Posterior cingulate gyrus (tissue), 11 donors: ENCODE measurements at places on chromosomes 1 and 21.
A peak's percentile ranks its signal among the peaks of the same experiment; 100 is the strongest.

DNA sequence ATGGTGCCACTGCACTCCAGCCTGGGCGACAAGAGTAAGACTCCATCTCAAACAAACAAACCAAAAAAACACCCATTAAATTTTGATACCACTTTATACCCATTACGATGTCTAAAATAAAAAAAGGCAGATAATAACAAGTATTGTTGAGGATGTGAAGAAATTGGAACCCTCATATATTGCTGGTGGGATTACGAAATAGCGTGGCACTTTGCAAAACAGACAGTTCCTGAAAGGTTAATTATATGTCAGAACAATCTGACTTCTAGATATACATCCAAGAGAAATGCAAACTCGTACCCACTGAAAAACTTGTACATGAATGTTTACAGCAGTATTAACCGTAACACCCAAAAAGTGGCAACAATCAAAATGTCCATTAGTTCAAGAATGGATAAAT lies 70.3 kb downstream of the USP24 start:
- no peak for DNase-seq

DNA sequence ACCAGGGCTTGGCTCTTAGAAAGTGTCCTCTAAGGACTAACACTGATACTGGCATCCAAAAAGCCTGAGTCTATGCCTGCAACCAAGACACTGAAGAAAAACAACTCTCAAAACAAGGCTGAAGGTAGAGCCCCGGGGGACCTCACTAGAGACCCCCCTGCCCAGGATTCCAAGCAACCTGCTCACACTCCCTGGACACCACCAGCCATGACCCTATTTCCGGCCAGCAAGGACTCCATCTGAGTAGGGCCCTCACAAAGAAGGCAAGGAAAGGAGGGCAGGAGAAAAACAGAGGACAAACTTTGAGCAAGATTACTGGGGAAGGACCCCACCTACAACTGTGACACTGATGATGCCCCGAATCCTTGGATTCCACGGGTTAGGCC lies 343.1 kb downstream of the NPHP4 start:
- DNase-seq, result no peak

DNA sequence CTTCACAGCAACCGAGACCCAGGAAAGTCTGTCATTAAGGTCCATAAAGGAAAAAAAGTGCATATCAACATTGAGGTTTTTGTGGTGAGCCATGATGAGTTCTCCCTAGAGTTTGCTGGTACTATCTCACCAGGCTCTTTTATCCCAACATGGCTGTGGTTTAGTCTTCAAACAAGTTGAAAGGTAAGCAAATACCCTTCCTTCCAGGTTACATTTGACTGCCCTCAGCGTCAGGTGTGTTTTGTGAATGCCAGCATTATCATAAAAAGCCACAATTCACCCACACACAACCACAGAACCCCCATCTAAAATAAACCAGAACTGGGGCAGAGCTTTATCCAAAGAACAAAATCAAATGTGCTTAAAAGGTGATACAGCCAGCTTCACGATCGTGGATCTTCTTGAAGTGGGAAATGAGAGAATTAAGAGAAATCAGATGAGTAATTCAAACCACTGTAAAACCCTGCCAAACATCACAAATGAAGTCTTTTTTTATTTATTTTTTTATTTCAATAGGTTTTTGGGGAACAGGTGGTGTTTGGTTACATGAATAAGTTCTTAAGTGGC lies 64.7 kb downstream of the SETD4 start:
- no peak for DNase-seq

GRCh38 chr1:16212251-16212961 lies at the start of gene ARHGEF19:
ARHGEF19 (minus strand) TSS chr1:16212652; CDS start chr1:16209054, 3,598 bp downstream.
- DNase-seq, result no peak

- no peak for DNase-seq
Observed at GRCh38 chr1:26373789-26374188, 1.2 kb upstream of the ZNF683 start.

GRCh38 chr1:89464008-89464407 lies 60.6 kb upstream of the LRRC8B start:
- DNase-seq, result no peak

DNA sequence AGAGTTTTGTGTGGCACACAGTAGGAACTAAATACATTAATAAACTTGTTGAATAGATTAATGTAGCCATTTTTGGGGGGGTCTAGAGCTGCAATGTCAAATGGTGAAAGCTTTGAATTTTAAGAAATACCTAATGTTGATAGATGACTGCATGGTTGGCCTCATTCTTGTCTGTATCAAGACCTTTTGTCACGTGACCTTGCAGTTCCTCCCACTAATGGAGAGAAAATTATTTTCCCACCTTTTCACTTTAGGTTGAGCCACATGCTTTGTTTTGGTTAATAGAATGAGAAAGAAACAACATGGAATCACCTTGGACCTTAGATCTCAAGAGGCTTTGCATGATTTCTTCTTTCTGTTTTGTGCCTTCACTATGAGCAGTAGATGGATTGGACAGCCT lies 223.6 kb upstream of the DEPDC1 start:
- DNase-seq, result no peak

DNA sequence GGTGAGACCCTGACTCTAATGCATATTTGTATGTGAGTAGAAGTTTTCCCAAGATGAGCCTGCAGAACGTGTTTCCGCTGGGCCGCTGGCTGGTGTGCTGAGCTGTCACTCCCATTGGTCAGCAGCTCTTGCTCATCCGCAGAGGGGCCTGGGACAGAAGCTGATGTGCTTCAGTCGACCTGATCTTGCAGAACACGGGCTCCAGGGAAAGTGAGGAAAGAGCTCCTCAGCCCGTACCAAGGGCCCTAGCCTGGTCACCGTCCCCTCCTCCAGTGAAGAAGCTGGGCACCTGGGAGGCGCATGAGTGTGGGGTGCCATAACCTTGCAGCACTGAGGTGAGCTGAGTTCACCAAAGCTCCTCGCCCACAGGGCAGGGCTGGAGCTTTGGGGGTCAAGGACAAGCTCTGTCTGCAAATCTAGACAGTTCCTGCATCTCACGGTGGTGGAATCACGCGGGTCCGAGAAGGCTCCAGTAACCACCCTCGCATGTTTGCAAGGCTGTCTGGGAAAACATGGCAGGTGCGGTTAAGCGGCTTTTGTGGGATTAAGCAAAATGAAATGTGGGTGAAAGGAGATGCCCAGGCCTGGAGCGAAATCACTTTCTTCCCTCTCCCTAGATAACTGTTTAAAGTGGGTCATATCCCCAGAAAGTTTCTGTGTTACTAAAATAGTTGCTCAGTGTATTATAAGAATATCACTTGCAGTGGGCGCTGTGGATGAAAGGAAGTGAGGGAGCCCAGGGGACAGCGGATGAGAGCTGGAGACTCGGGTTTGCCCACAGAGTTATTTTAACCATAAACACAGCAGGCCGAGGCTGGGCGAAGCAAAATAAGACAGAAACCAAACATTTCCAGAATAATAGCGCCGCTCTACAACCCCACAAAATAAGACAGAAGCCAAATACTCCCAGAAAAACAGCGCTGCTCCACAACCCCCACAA lies 33.1 kb upstream of the LRRC3 start:
- DNase-seq, result peak; percentile 25

GRCh38 chr1:173329726-173330125 lies 122.6 kb upstream of the TNFSF4 start:
- no peak for DNase-seq

DNA sequence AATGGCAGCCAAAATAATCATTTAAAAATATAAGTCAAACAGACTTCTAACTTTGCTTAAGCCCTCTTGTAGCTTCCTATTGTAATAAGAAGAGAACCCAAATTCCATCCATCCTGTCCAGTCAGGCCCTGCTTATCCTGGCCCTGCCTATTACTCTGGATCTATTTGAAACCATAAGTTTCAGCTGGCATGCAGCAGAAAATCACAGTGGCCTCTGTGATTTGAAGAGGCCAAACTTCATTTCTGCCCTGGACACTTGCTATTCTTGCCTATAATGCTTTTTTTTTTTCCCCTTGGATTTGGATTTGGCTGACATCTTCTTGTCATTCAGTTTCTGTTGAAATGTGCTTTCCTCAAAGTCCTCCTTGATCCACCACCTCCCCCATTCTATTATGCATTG lies 642.8 kb downstream of the USP25 start:
- DNase-seq, result no peak

DNA sequence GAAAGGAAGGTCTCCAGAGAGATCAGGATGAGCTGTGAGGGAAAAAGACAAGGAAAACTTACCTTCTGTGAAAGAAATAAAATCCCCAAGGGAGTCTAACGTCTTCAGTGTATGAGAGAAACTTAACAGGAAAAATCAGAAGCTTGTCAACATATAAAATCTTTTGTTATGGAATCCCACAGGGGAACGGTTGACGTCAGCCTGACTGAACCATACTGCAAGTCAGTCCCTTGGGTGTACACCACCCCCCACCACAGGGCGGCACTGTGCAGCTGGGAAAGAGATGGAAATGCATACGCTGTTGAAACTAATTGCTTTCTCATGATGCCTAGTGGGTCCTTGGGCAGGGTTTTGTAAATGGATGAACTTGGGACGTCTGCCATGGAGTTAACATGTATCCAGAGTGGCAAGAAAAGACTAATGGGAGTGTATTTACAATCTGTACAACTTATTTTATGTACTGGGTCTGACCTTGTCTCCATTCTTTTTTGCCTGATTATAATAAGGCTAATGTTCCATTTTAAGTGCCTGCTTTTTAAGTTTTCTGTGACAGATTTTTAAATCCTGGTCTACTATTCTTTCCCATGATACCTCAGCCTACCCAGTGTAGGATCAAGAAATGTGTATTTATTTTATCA lies 22.7 kb downstream of the UTP25 start:
- peak; percentile 98 for DNase-seq

DNA sequence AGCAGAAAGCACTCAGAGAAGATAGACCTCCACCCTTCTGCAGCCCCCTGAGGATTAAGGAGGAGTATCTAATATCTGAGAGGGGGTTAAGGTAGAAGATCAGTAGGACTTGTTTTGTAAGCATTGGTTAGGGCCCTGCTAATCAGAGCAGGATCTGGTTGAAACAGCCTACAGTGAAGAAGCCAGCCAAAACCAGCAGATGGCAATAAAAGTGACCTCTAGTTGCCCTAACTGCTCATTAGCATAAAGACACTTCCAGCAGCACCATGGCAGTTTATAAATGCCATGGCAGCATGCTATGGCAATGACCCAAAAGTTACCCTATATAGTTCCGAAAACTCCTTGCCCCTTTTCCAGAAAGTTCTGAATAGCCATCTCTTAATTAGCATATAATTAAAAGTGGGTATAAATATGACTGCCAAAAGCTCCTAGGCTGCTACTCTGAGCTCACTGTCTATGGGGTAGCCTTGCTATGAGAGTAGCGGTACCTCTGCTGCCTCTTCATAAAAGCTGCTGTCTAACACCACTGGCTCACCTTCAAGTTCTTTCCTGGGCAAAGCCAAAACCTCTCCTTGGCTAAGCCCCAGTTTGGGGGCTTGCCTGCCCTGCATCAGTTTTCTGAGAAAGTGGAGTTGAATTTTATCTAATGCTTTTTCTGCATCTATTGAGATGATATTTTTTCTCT lies 254.2 kb downstream of the PAPPA2 start:
- no peak for DNase-seq

GRCh38 chr1:240086726-240087125 lies 5.0 kb upstream of the FMN2 start:
- no peak for DNase-seq

- DNase-seq, result no peak
Observed at GRCh38 chr1:152970495-152970894, at the start of gene SPRR4. SPRR4 (plus strand) TSS chr1:152970648; CDS start chr1:152971891, 1,243 bp downstream.

- DNase-seq, result no peak
Observed at GRCh38 chr1:189226779-189227178, 1250.9 kb downstream of the BRINP3 start.

DNA sequence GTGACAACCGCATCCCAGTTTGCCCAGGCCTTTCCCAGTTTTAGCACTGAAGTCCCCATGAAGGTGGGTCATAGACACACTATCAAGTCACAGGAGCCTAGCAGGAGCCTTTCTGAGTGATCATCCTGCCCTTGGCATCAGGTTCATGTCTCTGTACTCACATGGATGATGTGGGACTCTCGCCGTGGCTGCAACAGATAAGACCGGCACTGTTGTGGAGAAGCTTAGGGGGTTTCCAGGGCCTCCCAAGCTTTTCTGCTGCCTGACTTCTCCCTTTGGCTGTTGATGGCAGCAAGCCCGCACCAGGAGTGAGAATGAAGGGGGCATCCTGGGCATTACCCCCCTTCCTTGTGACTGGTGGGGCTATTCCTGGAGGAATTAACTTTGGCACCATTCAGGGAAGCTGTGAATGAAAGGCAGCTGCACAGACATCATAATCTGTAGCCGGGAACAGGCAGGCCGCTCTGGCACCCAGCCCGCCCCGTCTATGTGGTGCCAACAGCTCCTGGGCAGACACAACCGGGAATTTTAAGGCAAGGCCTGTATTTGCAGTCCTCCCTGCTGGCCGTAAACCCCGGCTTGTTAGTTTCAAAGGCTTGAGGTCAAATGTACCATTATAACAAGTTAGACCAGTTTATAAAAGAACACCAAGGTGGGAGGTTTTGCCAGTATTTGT lies 148.6 kb downstream of the HUNK start:
- peak; percentile 91 for DNase-seq

- DNase-seq, result peak; percentile 79
Observed at GRCh38 chr21:39373634-39374033, 24.7 kb upstream of the HMGN1 start.

- DNase-seq, result no peak
Observed at GRCh38 chr1:157652859-157653493, 47.6 kb downstream of the FCRL3 start.

DNA sequence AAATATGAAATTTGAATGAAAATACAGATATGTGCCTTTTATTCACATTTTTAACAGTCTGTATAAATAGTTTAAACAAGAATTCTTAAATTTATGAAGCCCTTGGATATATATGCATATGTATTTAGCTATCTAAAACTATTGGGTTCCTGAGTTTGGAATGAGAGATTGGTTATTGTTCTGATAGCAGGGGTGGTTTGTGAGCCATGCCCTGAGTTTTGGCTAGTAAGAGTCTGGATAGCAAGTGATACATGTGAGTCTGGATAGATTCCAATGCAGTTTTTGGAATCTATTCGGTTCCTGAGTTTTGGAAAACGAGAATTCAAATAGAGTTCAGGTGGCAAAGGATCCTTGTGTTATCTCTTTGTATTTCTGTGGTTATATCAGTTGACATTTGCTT lies 2.8 kb downstream of the MAN1A2 start:
- no peak for DNase-seq

GRCh38 chr1:51623450-51623849 lies 6.6 kb downstream of the OSBPL9 start:
- DNase-seq, result no peak
